ENCODE measurements at places on chromosomes 12 and 14.

DNA sequence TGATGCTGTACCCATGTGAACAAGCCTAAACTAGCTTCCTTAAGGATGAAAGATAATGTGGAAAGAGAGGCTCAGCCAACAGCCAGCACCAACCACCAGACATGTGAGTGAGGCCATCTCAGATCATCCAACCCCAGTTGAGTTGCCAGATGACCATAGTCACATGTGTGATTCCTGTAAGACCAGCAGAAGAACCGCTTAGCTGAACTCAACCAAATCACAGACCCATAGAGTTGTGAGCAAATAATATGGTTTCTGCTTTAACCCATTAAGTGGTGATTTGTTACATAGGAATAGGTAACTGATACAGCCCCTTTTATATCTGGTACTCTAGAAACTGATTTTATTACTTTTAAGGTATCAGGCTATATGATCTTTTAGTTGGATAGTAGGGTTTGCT lies 17.6 kb upstream of the ELK3 start:
- no peak for DNase-seq

DNA sequence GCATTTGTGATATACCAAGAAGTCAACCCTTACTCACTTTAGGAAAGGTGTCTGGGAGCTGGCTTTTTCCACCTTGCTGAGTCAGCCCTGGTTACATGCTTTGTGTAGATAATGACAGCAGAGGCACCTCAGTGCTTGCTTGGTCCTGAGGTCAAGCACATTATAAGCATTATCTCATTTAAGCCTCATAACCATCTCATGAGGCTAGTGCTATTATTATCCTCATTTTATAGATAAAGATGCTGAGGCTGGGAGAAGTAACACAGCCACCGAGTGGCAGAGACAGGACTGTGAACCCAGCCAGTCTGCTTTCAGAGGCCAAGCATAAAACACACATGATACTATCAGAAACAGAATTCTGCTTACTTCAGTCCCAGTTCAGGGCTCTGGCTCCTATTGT lies 29.4 kb downstream of the MAX start:
- DNase-seq = no peak

DNA sequence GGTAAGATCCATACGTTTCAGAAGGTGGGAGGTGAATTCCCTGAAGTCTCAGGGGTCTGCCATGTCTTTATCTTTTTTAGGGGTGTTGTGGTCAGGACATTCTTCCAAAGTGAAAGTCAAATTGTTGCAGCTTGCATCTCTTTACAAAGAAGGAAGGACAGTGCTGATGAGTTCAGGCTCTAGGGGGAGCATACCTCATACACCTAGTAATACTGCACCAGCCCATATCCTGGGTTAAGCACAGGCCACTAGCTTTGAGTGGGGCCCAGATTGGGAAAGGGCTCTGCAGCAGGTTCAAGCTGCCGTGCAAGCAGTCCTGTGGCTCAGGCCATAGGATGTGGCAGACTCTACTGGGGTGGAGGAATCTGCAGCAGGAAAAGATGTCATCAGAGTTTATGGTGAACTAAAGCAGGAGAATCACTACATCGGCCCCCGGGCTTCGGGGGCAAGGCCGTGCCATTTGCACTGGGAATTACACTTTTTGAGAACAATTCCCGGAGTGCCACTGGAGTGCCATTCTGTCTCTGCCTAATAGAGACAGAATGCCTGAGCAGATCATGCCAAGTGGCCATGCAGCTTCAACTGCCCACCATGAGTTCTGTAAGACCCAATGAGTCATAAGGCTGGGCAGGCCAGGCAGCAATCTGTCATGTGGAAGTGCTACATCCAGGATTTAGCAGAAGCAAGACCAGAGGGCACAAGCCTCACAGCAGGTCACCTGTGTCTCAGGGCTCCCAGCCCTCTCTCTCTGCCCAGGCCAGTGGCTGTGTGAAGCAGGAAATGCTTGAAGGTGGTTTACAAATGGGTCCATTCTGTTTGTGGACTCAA lies 32.3 kb downstream of the DIO3 start:
- no peak for DNase-seq

DNA sequence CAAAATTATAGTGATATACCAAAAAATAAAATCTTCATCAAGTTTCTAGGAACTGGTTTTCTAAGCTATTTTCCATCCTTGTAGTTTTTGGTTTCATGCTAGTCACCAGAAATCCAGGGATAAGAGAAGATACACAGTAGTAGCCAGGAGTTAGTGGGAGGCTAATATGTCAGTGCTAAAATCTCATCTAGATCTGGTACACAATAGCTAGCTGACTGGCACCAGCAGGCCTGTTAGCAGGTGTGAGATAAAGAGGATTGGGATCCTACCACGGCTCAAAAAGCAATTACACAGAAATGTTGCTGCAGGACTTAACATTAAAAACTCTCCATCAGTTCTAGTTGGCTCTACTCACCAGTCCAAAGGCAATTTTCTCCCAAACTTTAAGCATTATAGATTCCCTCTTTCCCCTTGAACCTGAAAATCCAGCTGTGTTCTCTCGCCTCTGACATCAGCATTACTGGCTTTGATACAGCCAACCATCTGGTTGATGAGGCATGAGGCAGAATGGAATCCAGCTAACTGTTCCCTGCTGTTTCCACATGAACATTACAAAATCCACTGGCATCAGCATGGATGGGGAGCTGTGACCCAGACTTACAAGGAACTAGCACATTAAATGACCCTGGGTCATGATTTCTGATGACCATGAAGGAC lies 41.8 kb upstream of the CCDC196 start:
- no peak for DNase-seq

- DNase-seq = peak; percentile 65
These were observed 46.3 kb upstream of the FBXO21 start for GRCh38 chr12:117236456-117237001.

Measured in stimulated activated CD8-positive, alpha-beta memory T cell treated with anti-CD3 and anti-CD28 coated beads, Interleukin-7, amount 100 ng/mL, for 1 hour (primary cell).